Occipital lobe (tissue), 3 donors: ENCODE measurements at places on chromosomes 7 and 10. TPM values are rescaled to one million over a fixed set of nuclear protein-coding genes. Genes with fewer than 3 reads are reported as not detected.

Gene SYT15B
- not detected for total RNA-seq

Gene AKR1C4
- total RNA-seq: not detected

Gene PAPOLB
- 0.94 TPM for total RNA-seq

Gene TDRD1
- under 0.01 TPM for total RNA-seq

Gene SBDS
- total RNA-seq: 52.4 TPM

Gene C7orf33
- not detected for total RNA-seq

Gene AKR1D1
- not detected for total RNA-seq

Gene ADAP1
- 32.0 TPM for total RNA-seq

Gene RBP4
- total RNA-seq: 1.4 TPM

Gene DLX6
- 0.62 TPM for total RNA-seq

Gene GNAT3
- not detected for total RNA-seq

Gene POU6F2
- 2.0 TPM for total RNA-seq

Gene PRLHR
- total RNA-seq: 4.1 TPM

Gene WDR91
- total RNA-seq: 13.6 TPM

Gene SLC29A4
- total RNA-seq: 16.1 TPM

Gene TSPAN15
- 3.1 TPM for total RNA-seq

Gene APBB1IP
- 0.94 TPM for total RNA-seq
